ENCODE measurements at places on chromosomes 7 and 10.

- peak; percentile 5 for DNase-seq
These were observed 459.1 kb downstream of the PLXNA4 start for GRCh38 chr7:132117181-132117580.

DNA sequence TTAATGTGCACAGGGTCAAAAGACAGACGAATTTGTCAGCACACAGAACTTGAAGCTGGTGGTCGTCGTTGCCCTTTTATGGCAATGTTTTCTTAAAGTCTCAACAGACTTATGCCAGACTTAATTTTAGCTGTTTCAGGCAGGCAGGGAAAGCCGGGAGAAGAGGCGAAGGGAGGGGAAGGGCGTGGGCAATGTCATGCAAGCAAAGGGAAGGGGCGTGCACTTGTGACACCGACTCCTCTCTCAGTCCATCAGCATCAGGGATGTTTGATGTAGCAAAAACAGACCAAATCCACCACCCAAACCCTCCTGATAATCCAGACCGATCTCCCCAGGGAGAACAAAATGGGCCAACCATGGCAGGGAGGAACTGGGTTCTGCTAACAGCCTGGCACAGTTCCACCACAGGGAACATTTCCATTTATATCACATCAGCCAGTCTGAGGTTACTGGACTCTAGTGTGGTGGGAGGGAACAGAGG lies 118.1 kb upstream of the RHEB start:
- peak; percentile 38 for DNase-seq

DNA sequence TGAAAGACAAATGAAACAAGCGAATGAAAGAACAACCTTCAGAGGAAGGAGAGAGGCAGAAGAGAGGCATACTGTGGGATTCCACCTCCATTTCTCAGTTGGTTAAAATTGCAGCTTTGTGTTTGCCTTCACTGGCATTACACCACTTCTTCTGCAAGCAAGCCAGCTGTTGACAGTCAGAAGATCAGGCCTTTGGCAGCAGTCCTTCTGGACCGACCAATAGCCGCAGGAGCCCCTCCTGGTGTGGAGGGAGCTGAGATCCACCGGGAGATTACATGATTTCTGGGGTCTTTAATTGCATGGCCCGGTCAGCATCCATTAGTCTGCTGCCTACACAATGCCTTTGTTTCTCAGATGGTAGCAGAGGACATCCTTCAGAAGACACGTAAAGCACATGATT lies 206.7 kb downstream of the ADAM12 start:
- DNase-seq: no peak

GRCh38 chr7:20236790-20237189 lies 19.6 kb upstream of the MACC1 start:
- peak; percentile 54 for DNase-seq

GRCh38 chr7:152176797-152177196 lies 151.3 kb downstream of the GALNT11 start:
- DNase-seq: no peak

- no peak for DNase-seq
These were observed 499.7 kb upstream of the MKI67 start for GRCh38 chr10:128625926-128626325.

DNA sequence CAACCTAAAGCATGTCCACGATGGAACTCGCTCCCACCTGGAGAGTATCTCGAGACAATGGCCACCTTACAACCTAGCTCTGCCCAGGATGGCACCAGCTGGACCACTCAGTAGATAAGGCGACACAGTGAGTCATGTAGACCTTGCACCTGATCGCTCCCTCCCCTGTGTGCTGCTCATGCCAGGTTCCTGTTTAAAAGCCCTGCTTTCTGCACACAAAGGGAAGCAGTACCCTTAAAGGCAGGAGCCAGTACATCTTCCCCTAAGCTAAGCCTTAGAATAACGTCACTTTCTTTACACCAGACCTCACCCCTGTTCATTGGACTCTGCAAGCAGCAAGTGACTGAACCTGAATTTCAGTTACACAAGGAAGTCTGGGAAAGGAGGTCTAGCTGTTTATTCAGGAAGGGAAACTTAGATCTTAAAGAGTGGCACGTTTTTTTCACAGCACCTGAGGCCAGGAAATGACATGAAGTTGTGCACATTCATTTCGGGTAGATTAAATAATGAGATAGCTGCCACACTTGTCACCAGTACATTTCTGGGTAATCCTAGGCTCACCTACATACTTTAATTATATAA lies 117.9 kb downstream of the MTPAP start:
- no peak for DNase-seq

DNA sequence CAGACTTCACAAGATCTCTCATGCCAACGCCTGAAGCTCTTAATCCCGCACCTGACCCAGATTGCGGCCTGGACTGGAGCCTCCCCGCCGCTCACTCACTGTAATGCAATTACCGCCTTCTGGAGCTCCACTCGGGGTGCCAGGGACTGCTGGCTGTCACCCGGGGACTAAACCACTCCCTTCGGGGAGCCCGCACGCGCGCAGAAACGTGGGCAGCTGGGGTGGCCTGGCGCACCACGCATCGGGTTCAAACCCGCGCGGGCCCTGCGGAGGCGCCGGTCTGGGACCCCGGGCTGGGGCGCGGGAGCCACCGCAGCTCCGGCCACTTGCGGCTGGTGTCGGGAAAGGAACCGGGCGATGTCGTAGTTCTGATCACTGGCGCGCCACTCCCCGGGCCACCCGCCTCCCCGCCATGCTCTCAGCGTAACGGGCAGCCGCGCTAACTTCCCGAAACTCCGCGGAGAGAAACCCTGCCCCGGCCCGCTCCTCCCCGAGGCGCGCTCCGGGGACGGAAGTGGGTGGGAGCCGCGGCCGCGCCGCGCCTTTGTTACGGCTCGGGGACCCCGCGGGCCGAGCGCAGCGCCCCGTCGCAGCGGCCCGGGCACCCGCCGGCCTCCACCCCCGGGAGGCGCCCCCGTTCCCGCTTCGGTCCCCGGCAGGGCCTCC lies 100.3 kb upstream of the SVIL start:
- no peak for DNase-seq

GRCh38 chr7:139743267-139743966 lies 34.4 kb downstream of the HIPK2 start:
- DNase-seq: no peak

- no peak for DNase-seq
These were observed 23.3 kb downstream of the OGDHL start for GRCh38 chr10:49738616-49739360.

DNA sequence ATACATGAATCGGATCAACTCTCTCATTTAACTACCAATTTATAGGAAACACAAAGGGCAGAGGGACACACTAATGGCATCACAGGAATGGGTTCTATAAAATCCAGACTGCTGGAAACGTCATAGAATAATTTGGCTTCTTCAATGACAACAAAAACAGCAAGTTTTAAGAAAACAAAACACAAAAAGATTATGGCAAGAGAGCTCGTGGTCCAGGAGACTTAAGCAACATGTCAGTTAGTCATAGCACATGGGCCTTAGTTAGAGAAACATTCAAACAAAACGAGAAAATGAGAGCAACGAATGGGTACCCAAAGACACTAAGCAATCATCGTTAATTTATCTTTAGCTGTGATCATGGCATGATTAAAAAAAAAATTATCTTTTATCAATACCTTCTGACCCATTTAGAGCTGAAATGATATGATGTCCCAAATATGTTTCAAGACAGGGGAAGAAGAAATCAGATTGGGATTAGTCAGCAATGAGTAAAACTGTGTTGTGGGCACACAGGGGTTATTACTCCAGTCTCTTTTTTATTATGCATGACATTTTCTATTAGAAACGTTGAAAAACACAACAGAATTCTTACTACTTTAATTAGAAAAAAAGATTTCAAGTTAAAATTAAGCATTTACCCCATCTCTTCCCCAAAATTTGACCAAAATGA lies 28.3 kb downstream of the NCAPG2 start:
- peak; percentile 63 for DNase-seq

GRCh38 chr7:92827464-92828120 lies 8.8 kb downstream of the CDK6 start:
- DNase-seq: no peak

GRCh38 chr10:87504307-87504639 lies 420 bp upstream of the MINPP1 start:
- DNase-seq: no peak

GRCh38 chr7:66399566-66399965 lies 194.4 kb downstream of the TPST1 start:
- no peak for DNase-seq

DNA sequence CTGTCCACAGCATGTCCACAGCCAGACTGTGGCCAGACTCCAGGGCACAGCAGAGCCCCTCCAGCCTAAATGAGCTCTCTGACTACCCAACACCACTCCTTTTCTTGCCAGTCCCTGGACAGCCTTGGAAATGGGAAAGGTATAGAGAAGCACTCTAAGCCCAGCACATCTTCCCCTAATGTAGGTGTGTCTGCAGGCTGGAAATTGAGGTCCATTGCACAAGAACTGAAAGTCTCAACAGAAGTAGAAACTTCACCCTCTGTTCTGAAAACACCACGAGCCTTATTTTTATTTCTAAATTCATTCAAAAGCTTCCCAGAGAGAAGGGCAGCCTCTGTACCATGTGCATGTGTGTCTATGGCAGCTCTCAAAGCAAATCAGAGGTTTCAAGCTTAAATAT lies 3.7 kb upstream of the KCNMA1 start:
- no peak for DNase-seq

GRCh38 chr7:74503943-74504342 lies 50.2 kb downstream of the GTF2IRD1 start:
- DNase-seq: no peak

GRCh38 chr10:114938856-114939193 lies 830 bp downstream of the TRUB1 start:
- no peak for DNase-seq

DNA sequence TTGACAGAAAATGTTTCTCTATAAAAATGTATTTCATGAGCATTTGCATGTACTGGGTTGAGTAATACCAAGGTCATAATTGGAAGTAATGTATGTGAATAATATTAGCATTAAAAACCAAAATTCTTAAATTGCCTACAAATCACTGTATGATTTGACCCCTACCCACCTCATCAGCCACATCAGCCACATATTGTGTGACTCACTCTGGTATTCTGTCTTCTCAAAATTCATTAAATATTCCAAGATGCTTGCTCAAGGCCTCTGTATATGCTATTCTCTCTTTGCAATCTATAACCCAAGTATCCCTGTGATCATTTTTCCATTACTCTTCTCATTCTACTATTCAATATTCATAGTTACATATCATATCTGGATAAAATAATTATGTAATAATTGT lies 21.4 kb downstream of the POT1 start:
- DNase-seq: peak; percentile 56

DNA sequence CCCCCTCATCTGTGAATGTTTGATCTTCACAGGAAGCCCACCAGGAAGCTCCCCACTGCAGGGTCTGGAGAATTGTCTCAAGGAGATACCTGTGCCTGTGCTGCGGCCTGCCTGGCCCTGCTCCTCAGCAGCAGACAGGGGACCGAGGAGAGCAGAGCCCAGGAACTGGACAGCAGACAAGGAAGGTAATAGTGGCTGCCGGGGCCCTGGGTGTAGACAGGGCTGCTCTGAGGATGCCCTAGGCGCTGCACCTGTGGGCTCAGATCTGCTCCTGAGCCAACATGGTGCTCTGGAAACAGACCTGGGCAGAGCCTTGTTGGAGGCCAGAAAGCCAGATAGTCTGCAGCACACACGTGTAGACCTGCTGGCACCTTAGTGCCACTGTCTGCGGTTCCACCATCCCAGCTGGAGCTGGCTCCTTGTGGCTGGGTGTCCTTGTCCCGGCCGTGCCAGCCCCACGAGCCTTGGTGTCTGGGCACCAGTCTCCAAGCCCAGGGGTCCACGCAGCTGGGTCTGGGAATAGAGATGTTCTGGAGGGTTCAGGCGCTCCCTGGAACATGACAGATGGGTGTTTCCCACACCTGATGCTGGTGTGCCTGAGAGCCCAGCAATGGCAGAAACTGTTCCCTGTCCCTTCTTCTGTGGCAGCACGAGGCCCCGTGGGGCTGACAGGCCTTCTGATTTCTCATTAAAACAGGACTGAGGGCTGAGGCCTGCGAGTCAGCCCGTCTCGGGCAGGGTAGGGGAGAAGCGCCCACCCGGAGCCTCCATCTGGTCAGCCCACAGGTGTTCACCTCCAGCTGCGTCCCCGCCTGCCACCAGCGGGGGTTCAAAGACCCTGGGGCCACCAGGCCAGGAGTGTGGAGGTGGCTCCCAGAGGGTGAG lies 44.7 kb downstream of the ZNF467 start:
- no peak for DNase-seq

DNA sequence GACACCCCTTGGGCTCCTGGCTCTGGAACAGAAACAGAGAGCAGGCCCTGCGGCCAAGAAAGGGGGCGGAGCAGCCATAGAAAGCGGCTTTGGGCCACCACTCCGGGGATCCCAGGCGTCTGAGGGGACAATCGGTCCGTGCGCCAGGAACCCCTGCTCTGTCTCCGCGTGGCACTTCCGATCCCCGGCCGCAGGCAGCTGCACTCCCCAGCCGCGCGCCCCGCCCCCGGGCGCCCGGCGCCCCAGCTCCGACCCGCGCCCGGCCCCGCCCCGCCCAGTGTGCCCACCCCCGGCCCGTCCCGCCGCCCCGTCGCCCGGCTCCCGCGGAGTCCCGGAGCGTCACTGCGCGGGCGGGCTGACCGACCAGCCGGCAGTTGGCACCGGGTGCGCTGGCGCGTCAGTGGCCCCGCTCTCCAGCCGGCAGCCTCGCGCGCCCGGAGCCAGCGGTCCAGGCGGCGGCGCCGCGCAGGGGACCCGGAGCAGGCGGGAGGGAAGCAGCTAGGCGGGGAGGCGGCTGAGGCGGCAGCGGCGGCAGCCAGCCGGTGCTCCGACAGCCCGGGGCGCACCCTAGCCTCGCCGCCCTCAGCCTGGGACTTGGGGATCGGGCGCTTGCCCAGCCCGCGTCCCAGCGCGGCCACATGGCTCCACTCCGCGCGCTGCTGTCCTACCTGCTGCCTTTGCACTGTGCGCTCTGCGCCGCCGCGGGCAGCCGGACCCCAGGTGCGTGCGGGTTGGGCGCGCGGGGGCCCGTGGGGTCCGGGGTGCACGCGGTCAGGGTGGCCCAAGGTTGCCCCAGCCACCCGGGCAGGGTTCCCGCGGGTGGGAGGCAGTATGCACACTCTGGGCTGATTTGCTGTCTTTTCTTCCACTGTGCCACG lies at the start of gene ADAMTS14:
Gene ADAMTS14 (plus strand): TSS at position 342 of the 878 bp plus-strand sequence. CDS start 297 bp downstream, at position 639.
- DNase-seq: peak; percentile 53
